Suppressor macrophage (primary cell): ENCODE measurements at places on chromosomes 2 and 18.
A peak's percentile ranks its signal among the peaks of the same experiment; 100 is the strongest.

DNA sequence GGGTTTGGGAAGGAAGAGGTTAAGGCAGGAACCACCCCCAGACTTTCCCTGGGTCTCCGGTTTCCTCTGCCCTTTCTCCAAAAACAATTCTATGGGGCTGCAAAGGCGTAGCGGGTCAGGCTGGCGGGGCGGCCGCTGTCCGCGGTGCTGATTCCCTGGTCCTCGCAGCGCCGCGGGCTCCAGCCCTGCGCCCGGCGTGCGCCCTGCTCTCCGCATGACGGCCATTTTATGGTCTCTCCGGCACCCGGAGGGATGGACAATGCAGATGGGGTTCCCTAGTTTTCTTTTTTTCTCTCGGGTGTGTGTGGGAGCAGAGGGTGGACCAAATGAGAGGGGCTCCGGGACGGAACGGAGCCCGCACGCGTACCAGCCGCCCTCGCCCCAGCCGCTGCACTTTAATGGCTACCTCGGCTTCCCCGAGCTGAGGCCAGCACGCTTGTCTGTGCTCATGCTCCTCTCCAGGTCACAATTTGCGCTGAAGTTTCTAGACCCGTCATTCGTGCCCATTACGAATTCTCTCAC, 1.6 kb downstream of the ST8SIA3 start:
- peak; percentile 42 for DNase-seq

- DNase-seq = no peak
Measured at GRCh38 chr2:149743842-149744448, 156.4 kb upstream of the MMADHC start.

DNA sequence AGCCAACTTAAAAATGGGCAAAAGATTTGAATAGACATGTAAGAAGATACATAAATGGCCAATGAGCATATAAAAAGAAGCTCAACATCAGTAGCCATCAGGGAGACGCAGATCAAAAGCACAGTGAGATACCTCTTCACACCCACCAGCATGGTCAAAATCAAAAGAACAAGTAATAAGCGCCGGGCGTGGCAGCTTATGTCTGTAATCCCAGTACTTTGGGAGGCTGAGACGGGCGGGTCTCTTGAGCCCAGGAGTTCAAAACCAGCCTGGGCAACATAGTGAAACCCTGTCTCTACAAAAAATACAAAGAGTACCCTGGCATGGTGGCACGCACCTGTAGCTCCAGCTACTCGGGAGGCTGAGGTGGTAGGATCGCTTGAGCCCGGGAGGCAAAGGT, 4.6 kb upstream of the CIB4 start:
- no peak for DNase-seq

- DNase-seq = no peak
Measured at GRCh38 chr2:99377879-99378278, 40.7 kb downstream of the EIF5B start.

- DNase-seq = no peak
Measured at GRCh38 chr2:220455351-220455990, 828.0 kb downstream of the SLC4A3 start.
